Fibroblast of villous mesenchyme (primary cell): ENCODE measurements at places on chromosomes 3 and 15.

DNA sequence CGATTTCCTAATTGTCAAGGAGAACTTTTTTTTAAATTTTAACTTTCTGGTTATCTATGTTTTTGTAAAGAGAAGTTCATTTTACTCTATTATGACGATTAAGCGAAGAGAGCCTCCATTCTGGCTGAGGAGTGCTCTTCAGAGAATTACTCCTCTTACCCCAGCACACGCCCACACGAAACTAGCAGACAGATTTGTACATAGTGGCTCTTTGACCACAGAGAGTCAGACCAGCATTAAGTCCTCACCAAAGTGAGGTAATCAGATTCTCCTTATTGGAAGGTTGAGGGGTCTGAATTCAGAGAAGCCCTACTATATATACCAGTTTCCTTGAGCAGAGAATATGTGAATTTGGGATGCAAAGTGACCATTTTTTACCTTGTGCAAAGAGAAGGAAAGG is 204.8 kb upstream of the TSC22D2 start:
- no peak for DNase-seq

GRCh38 chr3:152127058-152127457 is 141.7 kb upstream of the MBNL1 start:
- DNase-seq = no peak

DNA sequence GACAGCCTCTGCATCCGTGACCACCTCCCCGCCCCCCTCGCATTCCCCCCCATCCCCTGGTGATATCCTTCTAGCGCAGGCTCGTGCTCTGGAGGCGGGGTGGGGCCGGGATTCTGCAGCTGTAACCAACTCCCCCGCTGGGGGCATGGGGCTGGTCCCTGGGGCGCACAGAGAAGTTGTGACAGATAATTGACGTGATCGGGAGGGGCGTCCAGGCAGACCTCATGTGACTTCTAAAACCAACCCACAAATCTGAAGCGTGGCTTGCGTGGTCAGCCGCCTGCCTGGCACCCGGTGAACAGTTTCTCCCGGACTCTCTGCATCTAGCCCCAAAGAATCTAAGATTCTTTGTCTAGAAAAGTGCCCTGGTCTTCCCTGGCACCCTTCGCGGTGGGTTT is 100.6 kb upstream of the IGF1R start:
- DNase-seq = peak; percentile 3

DNA sequence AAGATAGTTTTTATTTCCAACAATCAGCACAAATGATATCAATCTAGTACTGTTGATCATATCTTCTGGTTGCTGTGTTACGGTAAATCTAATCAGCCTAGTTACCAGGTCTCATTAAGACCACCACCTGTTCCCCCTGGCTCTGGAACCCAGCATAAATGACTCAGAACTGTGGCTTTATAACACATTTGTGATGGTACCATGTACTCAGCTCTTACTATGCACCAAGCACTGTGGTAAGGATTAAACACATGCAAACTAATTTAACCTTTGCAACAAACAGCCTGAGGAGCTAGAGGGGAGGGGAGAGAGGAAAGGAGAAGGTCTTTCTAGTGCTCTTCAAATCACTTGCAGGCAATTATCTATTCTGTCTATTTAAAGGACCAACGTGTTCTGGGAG is 173.9 kb upstream of the LMCD1 start:
- DNase-seq = no peak

GRCh38 chr15:35595656-35596055 is 49.7 kb upstream of the DPH6 start:
- peak; percentile 58 for DNase-seq

GRCh38 chr3:98796334-98796733 is 33.2 kb downstream of the ST3GAL6 start:
- DNase-seq = no peak

DNA sequence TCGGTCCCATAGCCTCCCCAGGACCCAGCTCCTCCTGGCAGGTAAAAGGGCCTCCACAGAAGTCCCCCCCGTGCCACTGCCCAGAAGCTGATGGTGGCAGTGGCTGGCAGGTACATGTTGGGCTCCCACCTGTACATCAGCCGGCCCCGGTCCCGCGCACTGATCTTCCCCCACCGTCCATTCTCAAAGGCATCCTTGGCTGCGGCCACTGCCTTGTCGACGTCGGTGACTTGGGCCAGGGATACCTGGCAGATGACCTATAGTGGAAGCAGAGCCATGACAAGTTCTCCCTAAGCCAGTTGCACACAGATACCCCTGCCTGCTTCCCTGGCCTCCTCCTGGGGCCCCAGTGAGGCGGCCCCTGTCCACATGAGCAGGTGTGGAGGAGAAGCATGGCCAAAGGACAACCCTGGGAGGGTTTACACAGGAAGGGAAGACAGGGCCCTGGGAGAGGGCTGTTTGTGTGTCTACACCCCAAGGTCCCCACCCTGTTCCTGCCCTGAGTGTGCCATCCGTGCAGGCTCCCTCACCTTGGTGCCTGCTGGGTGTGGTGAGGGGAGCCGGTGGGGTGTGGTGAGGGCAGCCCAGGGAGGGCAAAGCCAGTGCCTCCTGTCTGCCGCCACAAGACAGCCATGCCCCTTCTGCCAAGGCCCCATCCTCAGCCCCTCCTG is 44.8 kb downstream of the ALDH1L1 start:
- no peak for DNase-seq
